ENCODE measurements at places on chromosomes 7 and 10. TPM values are rescaled to one million over a fixed set of nuclear protein-coding genes. Genes with fewer than 3 reads are reported as not detected.

Gene LGI1
- total RNA-seq = not detected

Gene SLC18A3
- total RNA-seq = 1.3 TPM

Gene ANKRD7
- total RNA-seq = not detected

Gene TRIM8
- 116 TPM for total RNA-seq

Gene DDIT4
- 719 TPM for total RNA-seq

Gene ECHS1
- 103 TPM for total RNA-seq

Gene SFTPA2
- total RNA-seq = not detected

Gene CLRN3
- total RNA-seq = not detected

Gene LEP
- 0.16 TPM for total RNA-seq

Gene PCLO
- total RNA-seq = not detected

Gene SPDYE2
- not detected for total RNA-seq

Gene PILRA
- 1.1 TPM for total RNA-seq

Gene TMEM196
- total RNA-seq = not detected

Gene LRIT1
- total RNA-seq = not detected

Gene PDE1C
- total RNA-seq = 3.6 TPM

Gene MUC12
- total RNA-seq = not detected

Gene RBM20
- total RNA-seq = not detected

Gene NANOS1
- total RNA-seq = 8.7 TPM

Gene DLX5
- total RNA-seq = not detected

Gene STRIP2
- 4.2 TPM for total RNA-seq

Gene FEZF1
- not detected for total RNA-seq

Gene ANXA8
- total RNA-seq = 0.16 TPM

Gene NPSR1
- total RNA-seq = not detected

Gene GARS1
- 424 TPM for total RNA-seq

Gene OR2A42
- not detected for total RNA-seq

Gene CALD1
- total RNA-seq = 336 TPM

Gene ANKRD2
- total RNA-seq = not detected

Gene LAMB1
- 515 TPM for total RNA-seq

Gene ITPRID1
- not detected for total RNA-seq

Gene RBP3
- not detected for total RNA-seq

Gene HHEX
- 3.1 TPM for total RNA-seq

Gene GHRHR
- not detected for total RNA-seq

Gene FLNC
- 131 TPM for total RNA-seq

Gene GIMAP1
- total RNA-seq = 0.81 TPM

Gene PPP1R17
- not detected for total RNA-seq

Gene ZNF273
- total RNA-seq = 1.9 TPM

Gene SLC16A12
- 5.8 TPM for total RNA-seq

Gene CEP55
- total RNA-seq = 9.0 TPM

Gene MMP21
- total RNA-seq = not detected

Gene INTS1
- total RNA-seq = 52.8 TPM

Gene BHLHA15
- 1.8 TPM for total RNA-seq

Gene PLAU
- 55.2 TPM for total RNA-seq

Gene OPALIN
- total RNA-seq = not detected

Gene NKX6-2
- not detected for total RNA-seq

Gene COBL
- total RNA-seq = not detected

Data from cardiac atrium fibroblast (primary cell).